Activated naive CD4-positive, alpha-beta T cell treated with anti-CD3 and anti-CD28 coated beads, Interleukin-2, amount 50 U/mL, for 16 hours (primary cell): ENCODE measurements at places on chromosomes 5 and 9.
A peak's percentile ranks its signal among the peaks of the same experiment; 100 is the strongest.

- DNase-seq = no peak
Measured at GRCh38 chr5:160511280-160511929, 89.8 kb downstream of the PTTG1 start.

DNA sequence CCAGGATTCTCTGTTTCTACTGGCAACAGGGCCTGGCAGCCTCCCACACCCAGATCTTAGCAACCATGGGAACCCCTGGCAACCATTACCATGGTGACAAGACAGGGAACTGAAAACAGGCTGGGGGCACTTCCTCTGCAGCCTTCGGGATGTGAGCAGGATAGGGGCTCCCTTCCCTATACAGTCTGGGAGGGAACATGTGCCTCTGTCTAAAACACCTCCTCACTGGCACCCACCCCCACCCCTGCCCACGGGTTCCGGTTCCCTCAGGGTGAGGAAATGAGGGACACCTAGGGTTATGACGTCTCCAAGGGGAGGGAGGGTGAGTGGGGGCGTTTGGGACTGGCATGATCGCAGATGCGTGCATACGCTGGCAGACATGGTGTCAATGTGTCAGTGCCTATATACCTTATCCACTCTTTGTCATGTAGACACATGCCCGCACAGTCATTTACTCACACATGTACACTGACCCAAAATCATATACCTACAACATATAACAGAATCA lies 3.0 kb upstream of the DNAJB5 start:
- peak; percentile 58 for DNase-seq

DNA sequence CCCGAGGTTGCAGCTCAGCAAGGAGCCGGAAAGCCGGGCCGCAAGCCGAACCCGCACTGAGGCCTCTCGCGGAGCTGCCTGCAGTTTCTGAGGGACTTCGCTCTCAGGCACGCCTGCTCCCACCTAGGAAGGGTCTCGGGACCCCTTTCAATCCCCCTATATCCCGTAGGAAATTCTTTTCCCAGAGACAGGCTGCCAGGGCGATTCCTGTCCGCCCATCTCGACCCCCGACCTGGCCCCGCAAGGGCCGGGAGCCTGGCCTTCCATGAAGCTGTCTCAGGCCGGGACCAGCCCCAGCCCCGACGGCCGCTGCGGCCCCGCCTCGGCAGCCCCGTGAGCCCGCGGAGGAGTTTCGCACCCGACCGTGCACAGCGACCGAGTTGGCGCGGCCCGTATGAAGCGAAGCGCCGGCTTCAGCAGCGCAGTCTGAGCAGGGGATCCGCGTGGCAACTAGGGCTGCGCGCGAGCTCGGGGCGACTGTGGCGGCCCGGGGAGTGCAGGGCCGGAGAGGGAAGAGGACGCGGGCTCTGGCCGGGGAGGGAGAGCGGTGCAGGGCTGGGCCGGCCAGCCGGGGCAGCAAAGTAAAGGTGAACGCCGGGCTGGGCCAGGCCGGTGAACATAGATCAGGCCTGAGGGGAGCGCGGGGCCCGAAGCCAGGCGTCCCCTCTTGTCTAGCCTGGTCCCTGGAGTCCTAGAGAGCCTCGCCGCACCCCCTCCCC lies 977 bp upstream of the PRDM12 start:
- DNase-seq = peak; percentile 32

DNA sequence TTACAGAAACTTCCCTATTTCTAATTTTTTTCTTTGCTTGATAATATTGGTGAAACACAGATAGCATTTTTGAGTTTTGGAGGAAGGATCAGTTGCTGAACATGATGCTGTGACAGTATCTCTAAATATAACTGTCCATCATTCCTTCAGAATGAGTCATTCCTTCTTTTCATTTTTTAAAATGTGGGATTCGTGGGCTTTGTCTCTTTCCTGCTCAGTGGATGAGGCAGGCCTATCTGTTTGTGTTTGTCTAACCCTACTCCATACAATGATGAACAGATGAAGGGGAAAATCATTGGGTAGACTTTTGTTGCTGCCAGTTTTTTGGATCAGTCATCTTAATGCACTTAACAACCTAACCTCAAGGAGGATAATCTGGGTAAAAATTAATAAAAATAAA lies 15.7 kb upstream of the OR13C8 start:
- no peak for DNase-seq

GRCh38 chr9:114732823-114733222 lies 50.8 kb upstream of the TEX48 start:
- DNase-seq = no peak

DNA sequence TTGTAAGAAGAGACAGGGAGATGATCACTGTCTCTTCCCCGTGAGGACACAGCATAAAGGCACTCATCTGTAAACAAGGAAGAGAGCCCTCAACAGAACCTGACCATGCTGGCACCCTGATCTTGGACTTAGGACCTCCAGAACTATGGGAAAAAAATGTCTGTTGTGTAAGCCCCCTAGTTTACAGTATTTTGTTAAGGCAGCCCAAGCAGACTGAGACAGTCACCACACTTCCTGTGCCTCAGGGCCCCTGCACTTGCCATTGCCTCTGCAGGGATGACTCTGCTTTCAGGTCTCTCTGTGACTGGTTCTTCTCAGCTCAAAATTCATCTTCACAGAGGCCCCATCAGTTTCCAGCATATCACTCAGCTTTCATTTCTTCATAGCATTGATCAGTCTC lies 372.1 kb downstream of the TLE1 start:
- no peak for DNase-seq

GRCh38 chr5:159917994-159918393 lies 1.7 kb downstream of the ADRA1B start:
- no peak for DNase-seq

GRCh38 chr9:134217431-134218210 lies 53.3 kb upstream of the RNU6ATAC start:
- DNase-seq = no peak

DNA sequence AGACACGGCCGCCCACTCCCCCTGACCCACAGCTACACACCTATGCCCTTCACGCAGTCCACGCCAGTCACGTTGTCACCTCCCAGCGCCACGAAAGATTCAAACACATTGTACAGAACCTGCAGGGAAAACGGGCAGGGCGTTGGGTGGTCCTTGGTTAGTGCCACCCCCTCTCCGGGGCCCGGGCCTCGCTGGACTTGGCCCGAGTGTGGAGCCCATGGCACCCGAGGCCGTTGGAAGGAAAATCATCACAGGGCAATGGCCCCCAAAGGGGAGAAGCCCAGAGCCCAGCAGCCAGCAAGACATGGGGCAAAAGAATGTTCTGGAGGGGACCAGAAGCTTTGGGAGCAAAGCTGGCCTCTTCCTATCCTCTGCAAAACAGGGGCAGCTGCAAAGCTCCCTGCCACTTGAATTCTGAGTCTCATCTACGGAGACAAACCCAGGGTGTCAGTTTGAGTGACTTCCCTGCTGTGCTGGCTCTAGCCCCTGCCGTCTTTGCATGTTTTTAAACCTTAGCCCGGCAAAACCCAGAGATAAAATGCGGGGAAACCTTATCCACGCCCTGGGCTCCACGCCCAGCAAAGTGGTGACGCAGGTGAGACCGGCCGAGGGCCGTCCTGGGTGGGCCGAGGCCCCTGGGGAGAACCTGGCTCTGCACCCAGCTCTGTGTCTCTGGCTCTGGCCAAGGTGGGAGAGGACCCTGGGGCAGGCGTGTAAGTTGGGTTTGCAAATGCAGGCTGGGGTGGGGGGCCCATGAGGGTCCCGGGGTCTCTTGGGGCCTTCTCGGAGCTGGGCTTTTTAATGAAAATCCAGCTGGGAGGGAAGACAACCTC lies 38.9 kb downstream of the SLC9A3 start:
- DNase-seq = no peak

GRCh38 chr5:9265441-9266287 lies 280.2 kb downstream of the SEMA5A start:
- no peak for DNase-seq

- no peak for DNase-seq
Measured at GRCh38 chr5:113891491-113891890, 378.0 kb downstream of the YTHDC2 start.

GRCh38 chr9:89773170-89773569 lies 168.4 kb downstream of the GADD45G start:
- no peak for DNase-seq

- DNase-seq = no peak
Measured at GRCh38 chr5:169599451-169599850, 15.9 kb downstream of the SPDL1 start.

- no peak for DNase-seq
Measured at GRCh38 chr5:74636552-74636951, 4.0 kb downstream of the ENC1 start.

GRCh38 chr5:145937432-145938250 lies 1.3 kb downstream of the SH3RF2 start:
- DNase-seq = no peak

DNA sequence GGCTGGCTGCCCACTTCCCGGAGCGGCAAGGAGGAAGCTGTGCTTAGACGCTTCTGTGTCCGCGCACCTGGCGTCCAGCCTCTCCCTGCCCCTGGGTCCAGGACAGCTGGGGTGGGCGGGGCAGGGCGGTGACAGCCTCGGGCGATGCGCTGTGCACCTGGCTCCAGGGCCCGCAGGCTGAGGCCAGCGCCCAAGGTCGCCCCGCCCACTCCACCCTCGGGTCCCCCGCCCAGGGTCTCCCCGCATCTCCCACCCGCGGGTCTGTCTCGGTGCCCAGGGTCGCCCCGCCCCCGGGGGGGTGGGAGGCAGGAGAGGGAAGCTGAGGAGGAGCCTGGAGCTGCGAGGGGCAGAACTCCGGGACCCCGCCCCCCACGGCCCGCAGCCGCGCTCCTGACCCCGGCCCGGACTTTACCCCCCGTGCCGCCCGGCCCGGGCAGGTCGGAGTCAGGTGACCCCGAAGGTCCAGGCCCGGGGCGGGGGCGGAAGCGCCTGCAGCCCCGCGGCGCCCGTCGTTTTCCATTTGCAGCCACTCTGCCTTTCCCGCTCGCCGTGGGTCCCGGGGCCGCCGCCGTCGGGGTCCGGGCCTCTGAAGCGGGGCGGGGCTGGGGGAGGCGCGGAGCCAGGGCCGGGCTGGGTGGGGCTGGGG lies at the start of gene ENTPD8:
ENTPD8 (minus strand) TSS at position 69 of the 646 bp plus-strand sequence. CDS start 3,072 bp downstream, outside the sequence.
- no peak for DNase-seq

DNA sequence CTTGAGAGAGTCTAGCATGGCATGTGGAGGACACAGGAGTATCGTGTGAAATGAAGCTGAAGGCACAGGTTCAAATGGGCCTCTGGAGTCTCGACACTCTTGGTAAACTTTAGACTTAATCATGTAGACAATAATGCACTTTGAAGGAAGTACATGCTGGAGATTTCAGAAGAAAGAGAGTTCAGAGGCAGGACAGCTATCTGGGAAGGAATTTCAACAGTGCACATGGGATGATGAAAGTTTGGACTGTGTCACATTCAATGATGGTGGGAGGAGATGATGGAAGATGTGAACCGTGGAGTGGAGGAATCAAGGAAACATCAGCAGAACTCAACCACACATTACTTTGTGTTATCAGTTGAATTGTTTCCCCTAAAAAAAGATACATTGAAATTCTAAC lies 88.6 kb upstream of the PAPPA start:
- DNase-seq = no peak

DNA sequence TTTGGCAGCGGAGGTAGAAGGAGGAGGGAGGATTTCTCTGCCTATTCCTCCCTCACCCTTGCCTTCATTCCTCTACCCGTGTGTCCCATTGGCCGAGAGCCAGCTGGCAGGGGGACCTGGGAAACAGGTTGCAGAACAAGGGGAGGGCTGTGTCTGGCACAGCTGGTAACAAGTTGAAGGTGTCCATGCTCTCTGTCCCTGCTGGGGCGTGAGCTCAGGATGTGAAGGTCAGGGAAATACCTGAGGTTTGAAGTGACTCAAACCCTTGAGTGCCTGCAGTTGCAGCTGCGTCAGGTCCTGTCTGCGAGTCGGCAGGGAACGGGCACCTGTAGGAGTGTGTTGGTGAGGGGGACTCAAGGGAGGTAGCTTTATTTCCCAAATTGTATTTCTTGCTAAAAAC lies 16.2 kb downstream of the MIGA2 start:
- DNase-seq = no peak

GRCh38 chr9:12091865-12092527 lies 601.2 kb upstream of the TYRP1 start:
- DNase-seq = no peak
